ENCODE measurements at places on chromosomes 13 and 19.

GRCh38 chr13:113157206-113157928 is 1.1 kb upstream of the PROZ start:
- DNase-seq: no peak

- no peak for DNase-seq
Measured at GRCh38 chr13:84834201-84834600, 951.9 kb upstream of the SLITRK1 start.

- DNase-seq: no peak
Measured at GRCh38 chr13:44331912-44332851, 41.4 kb upstream of the SERP2 start.

GRCh38 chr13:40259899-40260298 is 406.5 kb downstream of the FOXO1 start:
- DNase-seq: no peak

- DNase-seq: no peak
Measured at GRCh38 chr13:113937527-113938180, 36.2 kb downstream of the C13orf46 start.

GRCh38 chr13:51000571-51001260 is 91.1 kb downstream of the RNASEH2B start:
- DNase-seq: no peak

- DNase-seq: no peak
Measured at GRCh38 chr13:77448689-77449088, 86.8 kb upstream of the SCEL start.

GRCh38 chr13:29598321-29598720 is 2.8 kb upstream of the SLC7A1 start:
- DNase-seq: no peak

GRCh38 chr13:74243637-74244526 is 109.7 kb upstream of the KLF12 start:
- DNase-seq: no peak

DNA sequence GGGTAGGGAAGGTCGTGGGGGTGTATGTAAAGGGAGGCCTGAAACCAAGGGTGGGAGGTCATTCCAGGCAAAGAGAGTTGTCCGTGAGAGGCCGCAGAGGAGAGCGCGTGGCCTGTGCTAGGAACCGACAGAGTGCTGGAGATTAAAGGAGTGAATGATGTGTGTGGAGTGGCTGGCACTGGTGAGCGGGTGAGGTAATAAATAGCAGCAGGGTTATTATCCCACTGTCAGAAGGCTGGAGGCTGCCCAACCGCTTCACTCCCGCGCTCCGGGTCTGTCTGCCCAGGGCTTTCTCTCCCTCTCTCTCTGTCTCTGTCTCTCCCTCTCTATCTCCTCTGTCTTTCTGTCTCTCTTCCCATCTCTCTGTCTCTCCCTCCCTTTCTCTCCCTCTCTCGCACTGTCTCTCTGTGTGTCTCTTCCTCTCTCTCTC is 17.4 kb downstream of the ZNF579 start:
- no peak for DNase-seq

DNA sequence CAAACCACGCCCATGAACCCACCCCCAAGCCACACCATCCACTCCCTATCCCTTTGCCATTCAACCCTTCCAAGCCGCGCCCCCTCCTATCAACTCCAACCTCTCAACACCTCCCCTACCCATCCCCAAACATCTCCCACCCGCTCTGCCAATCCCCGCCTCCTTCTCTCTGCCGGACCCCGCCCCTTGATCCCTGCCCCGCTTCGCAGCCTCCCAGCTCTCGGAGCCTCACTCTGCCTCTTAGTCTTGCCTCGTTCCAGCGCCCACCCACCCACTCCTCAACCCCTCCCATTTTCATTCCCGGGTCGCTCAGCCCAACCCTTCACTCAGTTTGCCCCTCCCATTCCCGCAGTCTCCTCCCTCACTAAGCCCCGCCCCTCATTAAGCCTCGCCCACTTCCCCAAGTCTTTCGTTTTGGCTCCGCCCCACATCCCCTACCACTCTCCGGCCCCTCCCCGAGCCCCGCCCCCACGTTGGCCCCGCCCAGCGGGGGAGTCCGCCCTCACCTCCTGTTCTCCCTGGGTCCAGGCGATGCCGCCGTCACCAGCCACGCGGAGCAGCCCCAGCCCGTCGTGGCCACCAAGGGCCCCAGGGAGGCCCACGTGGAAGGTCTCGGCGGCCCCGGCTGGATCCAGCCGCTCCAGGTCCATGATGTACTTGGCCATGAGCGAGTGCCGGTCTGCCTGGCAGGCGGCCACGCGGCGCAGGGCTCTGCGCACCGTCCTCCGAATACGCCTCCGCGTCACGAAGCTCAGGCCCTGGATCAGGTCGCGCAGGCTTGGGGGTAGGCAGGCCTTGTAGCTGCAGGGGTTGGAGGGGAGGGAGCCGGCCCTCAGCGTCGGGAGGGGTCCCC is 5.7 kb downstream of the JAK3 start:
- DNase-seq: no peak

DNA sequence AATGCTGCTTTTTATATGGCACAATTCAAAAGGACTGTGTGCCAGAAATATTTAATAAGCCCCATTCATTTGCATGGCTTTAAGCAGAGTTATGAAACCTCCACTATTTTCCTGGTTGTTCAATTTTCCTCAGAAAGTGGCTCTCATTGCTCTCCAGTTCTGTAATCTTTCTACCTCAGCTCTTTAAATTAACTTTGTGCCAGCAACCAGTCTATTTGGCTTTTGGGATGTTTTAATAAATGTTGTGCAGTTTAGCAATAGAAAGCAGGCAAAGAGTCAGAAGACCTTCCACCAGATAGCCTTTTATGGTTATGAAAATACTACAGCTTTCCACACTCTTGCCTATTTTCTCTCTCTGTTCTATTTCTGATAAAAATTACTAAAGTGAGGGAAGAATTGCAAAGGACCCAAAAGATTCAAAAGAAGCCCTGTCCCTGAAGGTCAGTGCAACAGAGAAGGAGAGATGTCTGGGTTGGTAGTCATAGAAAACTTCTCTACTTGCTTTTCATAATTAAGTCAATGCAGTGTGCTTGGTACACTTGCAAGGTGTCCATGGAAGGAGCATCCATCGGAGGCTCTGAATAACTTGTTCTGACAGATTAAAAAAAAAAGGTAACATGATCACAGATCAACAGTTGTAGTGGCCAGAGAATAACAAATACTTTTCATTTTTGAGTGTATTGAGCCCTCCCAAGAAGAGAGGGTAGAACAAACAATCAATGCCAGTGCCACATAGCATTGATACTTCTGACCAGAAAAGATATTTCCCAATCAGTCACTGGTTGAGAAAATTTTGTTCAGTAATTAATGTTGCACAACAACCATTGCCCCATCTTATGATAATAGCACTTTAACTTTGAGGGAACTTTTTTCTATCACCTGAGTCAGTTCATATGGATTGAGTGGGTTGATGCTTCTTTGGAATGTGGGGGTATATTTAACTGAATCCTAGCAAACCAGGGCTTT is 48.4 kb upstream of the SPRY2 start:
- DNase-seq: no peak

GRCh38 chr13:110133425-110134235 is 173.3 kb downstream of the COL4A1 start:
- DNase-seq: no peak

GRCh38 chr13:51861723-51862300 is at the start of gene CCDC70:
Gene CCDC70, plus strand, starts transcription at chr13:51861969. Its CDS starts 3,443 bp downstream, at chr13:51865412.
- no peak for DNase-seq

GRCh38 chr13:73286177-73286576 is 227.4 kb downstream of the KLF5 start:
- DNase-seq: no peak

DNA sequence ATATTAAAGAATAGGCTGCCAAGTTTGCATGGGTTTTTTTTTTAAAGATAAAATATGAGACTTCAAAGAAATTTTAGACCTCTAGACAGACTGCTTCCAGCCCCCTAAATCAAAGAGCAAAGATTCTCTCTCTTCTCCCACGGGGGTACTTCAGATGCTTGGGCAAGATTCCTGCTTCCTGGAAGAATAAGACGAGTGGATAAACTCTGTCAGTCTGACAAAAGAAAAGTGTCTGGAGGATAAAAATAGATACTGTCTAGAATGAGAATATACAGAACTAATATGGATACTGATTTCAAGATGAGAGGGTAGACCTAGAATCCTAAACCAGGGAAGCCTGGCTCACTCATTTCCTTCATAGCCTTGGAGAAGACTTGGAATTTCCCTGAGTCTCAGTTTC is 435.1 kb downstream of the FOXO1 start:
- DNase-seq: no peak

- DNase-seq: no peak
Measured at GRCh38 chr13:47396915-47397314, 500.1 kb upstream of the HTR2A start.

GRCh38 chr19:38441657-38442348 is 8.3 kb downstream of the RYR1 start:
- DNase-seq: no peak

DNA sequence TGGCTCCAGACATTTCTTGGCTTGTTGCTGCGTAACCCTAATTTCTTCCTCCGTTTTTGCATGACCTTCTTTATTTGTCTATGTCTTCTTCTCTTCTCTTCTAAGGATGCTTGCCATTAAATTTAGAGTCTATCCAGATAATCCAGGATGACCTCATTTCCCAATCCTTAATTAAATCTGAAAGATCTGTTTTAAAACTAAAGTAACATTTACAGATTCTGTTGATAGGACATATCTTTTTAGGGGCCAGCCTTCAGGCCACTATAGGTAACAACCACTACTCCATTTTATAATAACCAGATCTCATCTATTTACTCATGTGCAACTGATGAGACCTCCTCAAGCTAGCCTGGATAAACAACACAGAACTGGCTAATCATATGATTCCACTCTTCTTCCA is 490.5 kb upstream of the SLC10A2 start:
- DNase-seq: no peak

DNA sequence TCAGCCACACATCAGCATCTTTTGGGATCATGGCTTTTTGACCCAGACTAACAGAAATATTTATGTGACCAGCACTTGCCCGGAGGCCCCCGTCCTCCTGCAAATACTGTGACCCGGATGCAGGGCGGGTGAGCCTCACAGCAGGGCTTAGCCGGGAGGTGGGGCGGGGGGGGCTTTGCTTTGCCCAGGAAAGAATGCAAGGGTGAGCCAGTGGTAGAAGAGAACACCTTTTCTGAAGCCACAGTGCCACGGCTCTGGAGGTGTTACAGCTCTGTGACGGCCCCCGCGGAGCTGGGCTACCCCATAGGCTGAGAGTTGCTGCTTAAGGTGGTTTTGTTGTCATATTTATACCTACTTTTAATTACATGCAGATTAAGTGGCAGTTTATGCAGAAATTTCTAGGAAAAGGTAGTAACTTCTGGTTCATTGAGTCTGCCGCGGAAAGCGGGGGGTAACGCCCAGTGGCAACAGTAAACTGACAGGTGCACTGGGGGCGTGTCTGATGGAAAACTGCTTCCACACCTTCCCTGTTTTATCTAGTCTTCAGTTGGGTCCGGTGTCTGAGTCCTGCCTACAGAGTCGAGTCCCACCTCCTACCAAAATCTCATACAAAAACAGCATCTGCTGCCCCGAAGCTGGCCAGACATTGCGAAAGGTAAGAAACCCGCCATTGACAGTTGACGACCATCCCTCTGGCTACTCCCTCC is 187.9 kb downstream of the TEX29 start:
- no peak for DNase-seq

DNA sequence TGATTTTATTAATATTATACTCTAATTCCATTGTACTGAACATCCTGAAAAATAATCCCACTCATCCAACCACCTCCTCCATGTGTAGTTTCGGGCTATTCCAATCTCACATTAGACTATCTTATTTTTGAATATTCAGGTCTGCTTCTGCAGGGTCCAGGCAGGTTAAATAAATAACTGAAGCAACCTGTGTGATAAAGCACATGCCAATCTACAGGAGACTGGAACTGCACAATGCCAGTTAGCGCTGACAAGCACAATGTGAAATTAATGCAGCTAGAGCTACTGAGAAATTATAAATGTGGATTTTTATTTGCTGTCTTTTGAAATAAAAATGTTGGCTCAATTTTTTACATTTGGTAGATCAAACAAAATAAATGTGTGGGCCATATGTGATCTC is 540.1 kb upstream of the ATXN8OS start:
- no peak for DNase-seq

GRCh38 chr13:28976195-28976594 is 156.1 kb downstream of the MTUS2 start:
- DNase-seq: no peak

DNA sequence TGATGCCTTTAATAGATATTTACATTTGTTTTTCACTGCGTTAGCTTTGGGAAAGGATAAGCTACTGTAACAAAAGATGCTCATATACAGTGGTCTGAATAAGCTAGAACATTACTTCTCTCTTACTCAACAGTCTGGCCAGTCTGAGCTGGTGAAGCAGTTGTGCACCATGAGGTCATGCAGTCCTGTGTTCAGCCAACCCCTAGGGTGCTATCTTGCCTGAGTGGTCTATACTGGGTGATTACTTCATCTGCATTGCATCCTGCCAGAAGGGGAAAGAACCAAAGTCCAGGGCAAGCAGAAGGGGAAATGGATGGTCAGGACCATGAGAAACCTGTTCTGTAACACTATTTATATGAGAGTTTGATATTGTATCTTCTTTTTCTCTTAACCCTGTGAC is 31.5 kb downstream of the ERCC5 start:
- no peak for DNase-seq

DNA sequence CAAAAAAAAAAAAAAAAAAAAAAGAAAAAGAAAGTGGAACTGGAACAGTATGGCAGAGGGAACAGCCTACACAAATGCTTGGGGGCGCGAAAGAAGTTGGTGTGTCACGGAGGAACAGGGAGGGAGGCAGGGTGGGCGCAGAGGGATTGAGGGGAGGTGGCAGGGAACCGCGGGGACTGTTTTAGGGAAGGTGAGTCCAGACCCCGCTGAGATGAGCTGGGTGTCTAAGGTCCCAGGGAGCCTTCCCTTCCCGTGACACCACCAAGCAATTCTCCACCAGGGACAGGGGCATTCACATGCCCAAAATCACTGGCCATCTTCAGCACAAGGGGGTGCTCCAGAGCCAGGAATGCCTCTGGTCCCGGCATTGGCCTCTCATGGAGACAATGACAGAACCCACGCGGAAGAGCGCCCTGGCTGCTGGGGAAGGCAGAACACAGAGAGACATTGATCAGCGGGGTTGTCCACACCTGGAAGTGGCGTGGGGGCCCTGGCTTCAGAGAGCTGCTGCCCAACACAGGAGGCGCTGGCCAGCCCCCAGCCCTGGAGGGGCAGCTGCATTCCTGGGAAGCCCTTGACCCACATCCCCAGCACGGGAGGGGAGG is 6.9 kb downstream of the PEAK3 start:
- DNase-seq: no peak

GRCh38 chr13:30125422-30126073 is 181.8 kb downstream of the KATNAL1 start:
- no peak for DNase-seq

DNA sequence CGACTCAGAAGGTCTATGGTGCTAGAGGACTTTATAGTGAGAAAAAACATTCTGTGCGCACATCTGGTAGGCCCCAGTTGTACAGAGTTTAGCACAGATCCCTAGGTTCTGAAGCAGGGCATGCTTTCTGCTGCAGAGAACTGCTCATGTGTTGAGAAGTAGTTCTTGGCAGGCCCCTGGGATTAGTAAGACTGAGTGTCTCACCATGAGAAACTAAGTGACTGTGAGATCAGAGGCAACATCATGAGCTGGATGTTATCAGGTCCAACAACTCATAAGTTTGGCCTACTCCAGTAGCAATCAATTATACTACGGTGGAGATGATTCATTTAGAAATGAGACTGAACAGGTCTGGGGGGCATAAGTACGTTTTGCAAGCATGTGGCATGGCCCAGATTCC is 507.4 kb upstream of the KLF12 start:
- DNase-seq: no peak

- no peak for DNase-seq
Measured at GRCh38 chr13:48885027-48885395, 90.7 kb upstream of the FNDC3A start.
